ENCODE measurements at places on chromosomes 2 and 18. TPM values are rescaled to one million over a fixed set of nuclear protein-coding genes. Genes with fewer than 3 reads are reported as not detected.

DNA sequence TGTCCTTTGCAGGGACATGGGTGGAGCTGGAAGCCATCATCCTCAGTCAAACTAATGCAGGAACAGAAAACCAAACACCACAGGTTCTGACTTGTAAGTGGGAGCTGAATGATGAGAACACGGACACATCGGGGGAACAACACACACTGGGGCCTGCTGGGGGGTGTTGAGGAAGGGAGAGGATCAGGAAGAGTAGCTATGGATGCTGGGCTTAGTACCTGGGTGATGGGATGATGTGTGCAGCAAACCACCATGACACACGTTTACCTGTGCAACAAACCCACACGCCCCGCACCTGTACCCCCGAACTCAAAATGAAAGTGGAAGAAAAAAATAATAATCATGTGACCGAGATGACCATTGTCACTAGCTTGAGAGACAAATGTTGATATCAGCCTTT lies 114.7 kb downstream of the NDUFA10 start:
- DNase-seq: no peak

DNA sequence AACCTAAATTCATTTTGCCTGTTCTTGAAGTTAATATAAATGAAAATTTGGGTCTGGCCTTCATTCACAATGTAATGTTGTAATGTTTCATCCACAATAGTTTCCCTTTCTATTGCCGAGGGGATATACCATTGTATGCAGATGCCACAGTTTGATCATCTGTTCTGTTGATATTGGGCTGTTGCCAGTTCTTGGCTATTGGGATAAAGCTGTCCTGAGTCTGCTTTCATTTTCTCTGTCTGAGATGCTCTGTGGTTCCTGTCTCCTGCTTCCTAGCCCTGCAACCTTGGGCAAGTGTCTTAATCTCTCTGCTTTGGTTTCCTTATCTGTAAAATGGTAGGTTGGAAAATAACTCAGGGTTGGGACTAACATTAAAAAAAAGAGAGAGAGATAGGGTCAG lies 25.2 kb downstream of the B3GNT2 start:
- no peak for DNase-seq

Gene CYP26B1
- total RNA-seq: not detected

Gene ERBB4
- not detected for total RNA-seq

- DNase-seq: no peak
Measured at GRCh38 chr2:66679442-66679841, 244.5 kb downstream of the MEIS1 start.

Gene ZNF804A
- total RNA-seq: not detected

Gene GPR45
- not detected for total RNA-seq

DNA sequence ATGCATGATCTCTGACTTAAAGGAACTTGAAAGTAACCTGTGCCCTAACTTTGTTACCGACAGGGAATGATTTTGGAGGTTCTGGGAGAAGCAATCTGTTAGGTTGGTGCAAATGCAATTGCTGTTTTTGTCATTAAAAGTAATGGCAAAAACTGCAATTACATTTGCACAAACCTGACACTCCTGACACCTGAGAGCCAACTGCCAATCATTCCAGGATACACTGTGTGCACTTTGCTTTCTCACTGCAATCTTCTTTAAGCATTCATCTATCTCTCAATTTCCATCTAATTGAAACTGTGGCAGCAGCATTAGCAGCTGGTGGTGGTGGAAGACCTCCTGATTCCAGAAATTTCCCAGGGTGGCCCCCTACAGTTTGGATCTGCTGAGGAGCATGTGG lies 87.6 kb upstream of the CYP1B1 start:
- DNase-seq: no peak

Gene RAMP1
- 0.30 TPM for total RNA-seq

Gene NBAS
- 44.3 TPM for total RNA-seq

GRCh38 chr2:186099826-186100225 lies 361.2 kb downstream of the FSIP2 start:
- no peak for DNase-seq

DNA sequence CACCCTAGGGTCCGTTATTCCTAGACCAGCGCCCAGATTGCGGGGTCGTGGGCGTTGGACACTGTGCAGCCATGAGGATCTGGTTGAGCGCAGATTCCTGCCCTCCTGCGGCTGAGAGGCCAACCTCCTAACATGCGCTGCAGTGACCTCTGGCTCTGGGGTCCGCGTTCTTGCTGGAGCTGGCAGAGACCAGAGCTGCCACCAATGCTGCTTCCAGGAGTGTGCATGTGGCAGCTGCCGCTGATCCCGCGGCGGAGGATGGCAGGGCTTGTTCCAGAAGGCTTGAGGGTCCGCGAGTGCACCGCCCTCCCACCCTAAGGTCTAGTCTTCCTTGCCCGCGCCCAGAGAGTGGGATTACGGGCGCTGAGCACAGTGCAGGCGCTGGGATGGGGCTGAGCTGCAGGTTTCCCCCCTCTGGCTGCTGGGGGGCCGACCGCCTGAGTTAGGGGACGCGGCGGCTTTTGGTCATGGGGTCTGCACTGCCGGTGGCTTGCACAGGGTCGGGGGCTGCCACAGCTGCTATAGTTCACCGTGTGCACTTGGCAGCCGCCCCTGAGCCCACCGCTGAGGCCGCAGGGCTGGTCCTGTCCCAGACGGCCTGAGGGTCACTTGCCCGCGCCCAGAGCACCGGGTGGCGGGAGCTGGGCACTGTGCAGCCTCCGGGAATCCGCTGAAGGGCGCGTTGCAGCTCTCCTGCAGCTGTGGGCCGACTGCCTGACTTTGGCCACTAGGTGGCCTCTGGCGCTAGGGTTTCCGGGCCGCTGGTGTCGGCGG lies 145.9 kb downstream of the CCDC74A start:
- peak; percentile 78 for DNase-seq

DNA sequence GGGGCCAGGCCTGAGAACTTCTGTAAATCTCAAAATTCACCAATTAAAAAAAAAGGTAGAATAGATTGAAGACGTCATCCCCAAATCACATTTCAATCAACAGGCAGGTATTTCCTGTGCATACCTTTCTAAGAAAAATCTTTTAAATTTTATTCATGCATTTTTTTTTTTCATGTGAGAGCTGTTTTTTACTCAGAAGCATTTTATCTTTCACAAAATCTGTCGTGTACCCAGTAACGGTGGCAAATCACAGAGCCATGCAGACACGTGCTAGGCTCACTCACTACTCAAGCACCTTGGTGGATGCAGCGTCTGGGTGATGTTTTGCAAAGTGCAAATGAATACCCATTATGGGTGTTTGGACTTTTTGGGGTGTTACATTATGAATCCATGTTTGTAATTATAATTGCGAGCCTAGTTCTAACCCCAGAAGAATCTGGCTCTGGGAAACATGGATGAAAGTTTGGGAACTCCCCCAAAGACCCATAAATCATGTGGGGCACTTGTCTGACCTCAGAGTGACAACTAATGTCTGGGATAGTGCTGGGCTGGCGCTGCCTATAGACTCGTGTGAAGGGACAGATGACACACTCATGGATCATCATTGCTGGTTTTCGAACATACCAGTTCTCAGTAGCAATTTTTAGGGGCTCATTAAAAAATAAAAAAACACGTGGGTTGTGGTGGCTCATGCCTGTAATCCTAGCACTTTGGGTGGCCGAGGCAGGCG lies 335.2 kb downstream of the LPIN1 start:
- DNase-seq: peak; percentile 36

- no peak for DNase-seq
Measured at GRCh38 chr2:85137156-85137555, 4.0 kb downstream of the TCF7L1 start.

DNA sequence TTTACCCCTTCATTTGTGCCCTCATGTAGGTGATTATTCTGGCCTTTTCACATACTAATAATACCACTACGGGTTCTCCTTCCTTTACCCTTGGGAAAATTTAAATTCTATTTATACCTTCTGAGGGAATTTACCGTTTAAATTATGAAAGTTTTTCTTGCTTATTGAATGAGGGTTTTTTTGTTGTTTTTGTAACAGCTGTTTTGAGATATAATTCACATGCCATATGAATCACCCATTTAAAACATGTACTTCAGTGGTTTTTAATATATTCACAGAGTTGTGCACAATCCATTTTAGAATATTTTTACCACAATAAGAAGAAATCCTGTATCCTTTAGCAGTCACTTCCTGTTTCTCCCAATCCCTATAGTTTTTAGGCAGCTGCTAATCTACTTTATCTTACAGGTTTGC lies 54.7 kb downstream of the EML4 start:
- DNase-seq: no peak

Gene GCG
- not detected for total RNA-seq

Gene RAD51AP2
- not detected for total RNA-seq

Gene FZD7
- 0.94 TPM for total RNA-seq

- DNase-seq: no peak
Measured at GRCh38 chr2:45990131-45990530, 307.1 kb upstream of the EPAS1 start.

DNA sequence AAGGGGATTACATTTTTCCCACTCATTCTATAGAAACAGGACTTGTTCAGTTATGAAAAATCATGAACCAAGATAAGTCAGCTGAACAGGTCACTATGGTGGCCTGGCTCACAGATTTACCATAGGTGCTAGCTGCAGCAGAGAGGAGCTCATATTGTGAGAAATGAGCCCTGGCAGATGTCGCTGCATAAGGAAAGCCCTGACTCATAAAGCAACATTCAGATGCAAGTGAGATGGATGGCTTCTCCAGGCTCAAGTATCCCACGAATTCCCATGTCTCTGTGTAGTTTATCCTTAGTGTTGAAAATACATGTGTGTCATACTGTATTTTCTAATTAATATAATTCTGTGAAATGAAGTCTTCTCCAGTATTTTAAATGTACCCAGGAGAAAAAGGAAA lies 115.0 kb upstream of the LHCGR start:
- no peak for DNase-seq

Gene FAM110C
- total RNA-seq: 0.51 TPM

Gene PIGN
- total RNA-seq: 29.4 TPM

GRCh38 chr18:11042247-11042646 lies 107.1 kb downstream of the PIEZO2 start:
- DNase-seq: no peak

DNA sequence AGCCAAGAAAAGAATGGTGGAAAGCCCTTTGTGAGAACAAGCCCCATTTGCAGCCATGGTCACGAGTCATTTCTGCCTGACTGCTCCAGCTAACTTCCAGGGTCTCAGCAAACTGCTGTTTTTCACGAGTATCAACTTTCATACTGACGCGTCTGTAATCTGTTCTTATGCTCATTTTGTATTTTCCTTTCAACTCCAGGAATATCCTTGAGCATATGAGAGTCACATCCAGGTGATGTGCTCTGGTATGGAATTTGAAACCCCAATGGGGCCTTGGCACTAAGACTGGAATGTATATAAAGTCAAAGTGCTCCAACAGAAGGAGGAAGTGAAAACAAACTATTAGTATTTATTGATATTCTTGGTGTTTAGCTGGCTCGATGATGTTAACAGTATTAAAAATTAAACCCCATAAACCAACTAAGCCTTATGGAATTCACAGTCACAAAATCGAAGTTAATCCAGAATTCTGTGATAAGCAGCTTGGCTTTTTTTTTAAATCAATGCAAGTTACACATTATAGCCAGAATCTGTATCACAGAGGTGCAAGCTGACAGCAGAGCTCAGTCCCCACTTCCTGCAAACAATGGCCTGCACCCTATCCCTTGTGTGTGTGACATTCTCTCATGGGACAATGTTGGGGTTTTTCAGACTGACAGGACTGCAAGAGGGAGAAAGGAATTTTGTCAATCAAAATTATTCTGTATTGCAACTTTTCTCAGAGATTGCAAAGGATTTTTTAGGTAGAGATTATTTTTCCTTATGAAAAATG lies 26.1 kb downstream of the SLC14A1 start:
- DNase-seq: no peak

DNA sequence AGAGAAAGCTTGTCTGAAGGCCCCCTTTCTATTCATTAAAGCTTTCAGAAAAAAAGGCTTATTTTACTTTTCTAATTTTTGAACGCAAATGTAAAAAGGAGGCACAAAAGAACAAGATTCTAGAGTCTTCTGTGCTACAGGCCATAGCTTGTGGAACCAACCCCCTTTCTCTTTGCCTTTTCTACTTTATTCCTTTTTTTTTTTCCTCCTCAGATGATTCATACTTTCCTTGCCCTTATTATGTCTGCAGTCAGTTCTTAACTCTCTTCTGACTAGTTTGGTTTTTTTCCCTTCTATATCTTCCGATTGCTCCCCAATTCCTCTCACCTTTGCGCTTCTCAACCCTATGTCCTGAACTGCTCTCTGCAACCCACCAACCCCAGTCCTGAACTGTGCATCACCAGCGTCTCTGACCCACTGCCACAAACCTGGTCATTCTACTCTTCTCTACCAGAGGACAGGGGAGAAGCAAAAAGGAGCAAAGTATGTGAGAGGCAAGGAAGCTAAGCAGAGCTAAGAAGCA lies 56.9 kb upstream of the WIPF1 start:
- DNase-seq: no peak

Gene COL6A3
- total RNA-seq: 36.4 TPM

GRCh38 chr2:80073134-80073561 lies 231.4 kb downstream of the LRRTM1 start:
- peak; percentile 21 for DNase-seq

- no peak for DNase-seq
Measured at GRCh38 chr2:29405707-29406106, 290.5 kb downstream of the CLIP4 start.

Gene MYCN
- total RNA-seq: 0.18 TPM

GRCh38 chr2:156006721-156007618 lies 325.6 kb downstream of the NR4A2 start:
- DNase-seq: no peak

Gene SLC38A11
- not detected for total RNA-seq

- no peak for DNase-seq
Measured at GRCh38 chr2:36123995-36124394, 231.6 kb upstream of the CRIM1 start.

DNA sequence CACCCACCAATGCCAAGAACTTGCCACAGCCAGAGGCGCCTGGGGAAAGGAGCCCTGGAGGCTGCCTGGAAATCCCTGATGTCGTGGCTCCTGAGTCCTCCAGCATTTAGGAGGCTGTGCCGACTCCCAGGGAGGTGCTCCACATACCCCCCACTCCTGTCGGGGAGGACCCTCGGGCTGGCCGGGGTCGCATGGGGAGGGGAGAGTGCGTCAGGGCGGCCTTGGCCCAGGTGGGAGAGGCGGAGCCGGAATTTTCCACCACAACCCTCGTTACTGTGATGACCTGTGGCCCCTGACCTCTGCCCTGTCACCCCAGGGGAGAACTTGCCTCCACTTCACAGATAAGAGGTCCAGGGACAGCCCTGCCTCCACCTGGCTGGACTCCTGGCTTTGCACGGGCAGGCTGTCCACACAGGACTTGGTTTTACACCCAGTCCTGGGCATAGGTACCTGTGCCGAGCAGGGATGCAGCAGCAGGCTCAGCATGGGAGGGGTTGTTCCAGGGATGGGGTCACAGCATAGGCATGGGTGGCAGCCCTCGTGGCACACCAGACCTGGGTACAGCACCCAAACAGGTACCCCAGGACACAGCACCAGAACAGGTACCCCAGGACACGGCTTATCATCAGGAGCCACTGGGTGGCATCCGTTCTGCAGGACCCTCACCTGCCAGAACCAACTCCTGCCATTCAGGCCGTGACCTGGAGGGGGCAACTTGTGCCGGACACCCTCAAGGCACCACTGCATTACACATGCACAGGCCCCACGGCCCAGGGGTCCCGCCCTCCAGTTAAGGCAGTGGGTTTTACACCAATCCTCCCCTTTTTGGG lies 12.3 kb upstream of the AGXT start:
- no peak for DNase-seq

- no peak for DNase-seq
Measured at GRCh38 chr2:69945941-69946340, 15.5 kb downstream of the ASPRV1 start.

Gene TRIM43
- not detected for total RNA-seq

GRCh38 chr18:24111936-24112335 lies 26.9 kb upstream of the CABYR start:
- no peak for DNase-seq

Data from activated CD4-positive, alpha-beta T cell treated with anti-CD3 and anti-CD28 coated beads for 36 hours (primary cell).